Suppressor macrophage treated with lipopolysaccharide for 1 hour (primary cell): ENCODE measurements at places on chromosomes 6 and 20.

GRCh38 chr6:131955192-131955591 is 4.0 kb upstream of the CCN2 start:
- DNase-seq: no peak

DNA sequence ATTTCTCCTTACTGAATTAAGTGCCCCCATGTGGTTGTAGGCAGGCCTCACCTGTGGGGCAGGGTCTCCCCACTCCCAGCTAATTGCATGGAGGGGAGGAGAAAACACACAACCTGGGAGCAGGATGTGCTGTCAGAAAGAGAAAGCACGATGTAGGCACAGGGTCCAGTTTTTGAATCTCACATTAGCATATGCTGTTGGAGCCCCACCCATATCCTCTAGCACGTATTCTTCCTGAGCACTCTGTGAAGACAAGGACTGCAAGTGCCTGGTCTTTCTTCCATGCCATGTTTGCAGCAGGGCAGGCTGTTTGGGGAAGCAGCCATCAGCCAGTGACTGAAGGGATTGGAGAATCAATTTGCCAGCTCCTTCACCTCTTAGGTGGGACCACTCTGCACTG is 108.2 kb downstream of the CFAP61 start:
- DNase-seq: no peak

- no peak for DNase-seq
These were observed 231.2 kb upstream of the ZFP64 start for GRCh38 chr20:52422574-52423336.

GRCh38 chr20:16595376-16595775 is 22.1 kb upstream of the KIF16B start:
- DNase-seq: no peak

DNA sequence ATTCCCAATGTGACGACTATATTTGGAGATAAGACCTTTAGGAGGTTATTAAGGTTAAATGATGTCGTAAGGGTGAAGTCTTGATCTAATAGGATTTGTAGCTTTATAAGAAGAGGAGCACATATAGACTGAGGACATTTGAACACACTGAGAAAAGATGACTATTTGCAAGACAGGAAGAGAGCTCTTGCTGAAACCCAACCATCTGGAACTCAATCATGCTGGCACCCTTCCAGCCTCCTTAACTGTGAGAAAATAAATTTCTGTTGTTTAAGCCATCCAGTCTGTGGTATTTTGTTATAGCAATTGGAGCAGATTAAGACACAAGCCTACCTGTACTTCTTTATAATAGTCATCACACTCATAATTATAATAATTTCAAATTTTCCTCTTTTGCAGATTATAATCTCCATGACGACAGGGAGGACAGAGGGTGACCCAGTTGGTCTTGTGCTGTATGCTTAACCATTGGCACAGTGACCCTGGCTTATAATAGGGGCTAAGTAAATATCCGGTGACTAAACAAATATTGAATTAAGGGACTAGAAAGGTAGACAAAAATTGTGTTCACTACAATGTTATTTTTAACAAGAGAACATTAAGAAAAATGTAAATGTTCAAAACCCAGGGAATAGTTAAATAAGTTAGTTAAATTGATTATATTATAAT is 206.4 kb upstream of the HDDC2 start:
- no peak for DNase-seq

DNA sequence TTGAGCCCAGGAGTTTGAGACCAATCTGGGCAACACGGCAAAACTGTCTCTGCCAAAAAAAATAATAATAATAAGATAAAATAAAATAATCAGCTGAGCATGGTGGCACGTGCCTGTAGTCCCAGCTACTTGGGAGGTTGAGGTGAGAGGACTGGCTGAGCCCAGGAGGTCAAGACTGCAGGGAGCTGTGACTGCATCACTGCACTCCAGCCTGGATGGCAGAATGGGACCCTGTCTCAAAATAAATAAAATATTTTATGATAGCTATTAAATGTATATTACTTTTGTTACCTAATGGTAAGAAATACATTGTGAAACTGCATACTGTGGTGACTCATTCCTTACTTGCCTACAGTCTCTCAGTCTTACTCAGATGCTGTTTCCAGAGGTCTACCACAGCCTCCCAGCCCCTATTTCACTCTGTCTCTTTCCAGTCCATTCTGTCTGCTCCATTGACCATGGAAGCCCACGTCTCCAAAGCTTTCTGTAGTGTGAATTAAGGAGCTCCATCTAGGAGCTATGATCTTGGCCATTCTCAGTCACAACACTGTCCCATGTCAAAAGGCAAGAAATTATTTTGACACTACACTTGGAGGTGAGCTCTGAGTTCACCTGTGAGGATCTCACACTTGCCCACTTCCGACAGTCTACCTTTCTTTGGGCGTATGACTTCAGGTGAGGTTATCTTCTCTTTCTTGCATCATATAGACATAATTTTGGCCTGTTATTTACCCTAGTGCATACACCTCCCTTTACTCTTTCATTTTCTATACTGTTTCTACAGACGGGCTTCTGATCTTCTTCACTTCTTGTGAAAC is 22.4 kb upstream of the SNX9 start:
- peak; percentile 80 for DNase-seq

DNA sequence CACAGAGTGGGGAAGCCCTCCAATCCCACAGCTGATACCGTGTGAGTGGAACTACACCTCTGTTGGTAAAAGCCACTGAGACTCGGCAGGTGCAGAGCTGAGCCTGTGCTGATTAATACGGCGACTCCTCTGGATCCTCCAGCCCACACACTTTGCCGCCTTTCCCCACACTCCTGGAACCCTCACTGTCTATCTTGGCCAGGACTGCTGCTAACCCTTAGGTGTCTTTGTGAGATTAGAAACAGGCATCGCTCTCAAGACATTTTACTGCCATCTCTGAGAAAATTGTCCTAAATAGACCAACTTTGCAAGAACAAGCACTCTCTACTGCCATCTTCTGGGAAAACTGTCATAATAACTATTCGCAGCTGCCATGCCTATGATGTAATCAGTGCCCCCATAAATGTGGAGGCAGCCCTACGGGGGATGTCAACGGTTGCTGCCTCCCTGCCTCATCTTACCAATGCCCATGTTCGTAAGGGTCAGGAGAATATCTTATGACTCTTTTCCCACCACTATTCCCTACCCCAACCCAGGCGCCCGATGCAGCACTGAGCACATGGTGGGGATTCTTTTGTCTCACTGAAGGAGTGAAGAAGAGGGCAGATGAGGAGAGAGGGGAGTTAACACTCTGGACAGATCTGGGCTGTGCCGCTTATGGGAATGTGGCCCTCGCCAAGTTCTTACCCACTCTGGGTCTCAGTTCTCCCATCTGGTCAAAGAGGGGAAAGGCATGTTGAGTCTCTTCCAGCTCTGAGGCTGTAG is 26.1 kb upstream of the KCNB1 start:
- DNase-seq: peak; percentile 50

DNA sequence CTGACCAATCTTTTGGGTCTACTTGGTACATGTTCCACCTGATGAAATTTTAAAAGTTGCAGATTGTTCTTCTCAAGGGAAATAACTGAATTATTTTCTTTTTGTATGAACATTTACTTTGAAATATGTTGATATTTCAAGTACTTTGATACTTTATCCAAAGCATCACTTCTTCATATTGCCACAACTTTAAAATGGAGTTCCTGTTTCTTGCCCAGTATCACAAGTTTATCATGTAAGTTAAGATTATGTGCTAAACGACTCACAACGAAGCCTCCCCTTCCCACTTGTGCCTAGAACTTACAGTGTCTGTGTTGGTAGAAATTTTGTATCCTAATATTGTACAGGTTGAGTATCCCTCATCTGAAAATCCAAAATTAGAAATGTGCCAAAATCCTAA is 108.4 kb downstream of the ARID1B start:
- DNase-seq: no peak

- no peak for DNase-seq
These were observed 30.2 kb downstream of the KLHL31 start for GRCh38 chr6:53635322-53635721.

DNA sequence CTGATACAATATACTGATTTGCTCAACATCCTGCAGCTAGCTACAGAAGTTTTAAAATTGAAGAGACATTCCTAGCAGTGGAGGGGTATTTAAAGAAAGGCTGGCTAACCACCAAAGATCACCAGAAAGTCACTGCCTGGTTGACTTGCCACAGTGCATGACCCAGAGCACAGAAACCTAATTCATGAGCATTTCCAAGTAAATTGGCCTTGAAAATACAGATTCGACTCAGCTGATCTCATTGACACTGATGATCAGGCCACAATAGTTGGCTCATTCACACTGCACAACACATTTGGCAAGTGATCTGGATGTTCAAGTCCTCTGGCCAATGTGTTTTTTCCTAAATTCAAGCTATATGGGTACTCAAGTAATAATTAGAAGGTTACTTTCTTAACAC is 13.3 kb upstream of the TDRD6 start:
- DNase-seq: no peak

DNA sequence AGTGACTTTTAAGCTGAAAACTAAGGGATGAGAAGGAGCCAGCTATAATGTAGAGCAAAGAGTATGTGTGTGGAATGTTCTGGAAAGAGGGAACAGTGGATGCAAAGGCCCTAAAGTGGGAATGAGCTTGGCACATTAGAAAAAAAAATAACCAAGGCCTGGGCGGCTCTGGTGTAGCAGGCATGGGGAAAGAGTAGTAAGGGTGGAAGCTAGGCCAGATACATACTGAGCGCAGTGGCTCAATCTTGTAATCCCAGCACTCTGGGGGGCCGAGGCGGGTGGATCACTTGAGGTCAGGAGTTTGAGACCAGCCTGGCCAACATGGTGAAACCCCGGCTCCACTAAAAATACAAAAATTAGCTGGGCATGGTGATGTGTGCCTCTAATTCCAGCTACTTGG is 8.4 kb downstream of the GGT7 start:
- no peak for DNase-seq

GRCh38 chr20:21184819-21185218 is 58.9 kb downstream of the KIZ start:
- no peak for DNase-seq

GRCh38 chr20:10925767-10926166 is 252.0 kb upstream of the JAG1 start:
- DNase-seq: no peak

DNA sequence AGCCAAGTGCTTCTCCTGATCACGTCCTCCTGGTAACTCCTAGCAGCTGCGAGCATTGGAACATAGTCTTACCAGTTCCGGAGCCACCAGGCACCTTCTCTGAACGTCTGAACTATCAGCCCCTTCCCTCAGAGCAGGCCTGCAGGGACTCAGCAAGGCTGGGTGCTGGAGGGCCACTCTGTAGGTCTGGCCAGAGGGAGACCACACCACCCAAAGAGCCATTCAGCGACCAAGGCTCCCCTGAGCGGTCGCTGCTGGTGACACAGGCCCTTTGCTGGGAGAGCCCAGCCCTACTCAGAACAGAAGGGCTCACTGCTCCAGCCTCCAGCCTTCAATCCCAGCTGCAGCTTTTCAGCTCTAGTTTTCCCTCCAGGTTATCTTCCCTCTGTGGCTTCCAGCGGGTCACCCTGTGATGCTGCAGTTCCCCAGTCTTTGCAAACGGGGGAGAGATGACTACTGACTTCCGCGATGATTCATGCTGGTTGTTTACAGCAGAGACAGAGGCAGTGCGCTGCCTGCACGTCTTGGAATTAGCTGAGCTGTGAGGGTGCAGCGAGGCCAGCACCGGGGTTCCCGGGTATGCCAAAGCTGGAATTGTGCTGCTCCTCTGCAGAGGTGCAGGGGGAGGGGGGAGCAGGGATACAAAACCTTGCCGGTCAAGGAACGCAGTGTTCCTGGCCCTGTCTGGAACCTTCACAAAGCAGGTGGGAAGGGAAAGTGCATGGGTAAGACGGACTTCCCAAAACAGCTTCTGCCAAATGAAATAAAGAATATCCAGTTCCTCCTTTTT is 161.4 kb downstream of the LY86 start:
- DNase-seq: peak; percentile 93

DNA sequence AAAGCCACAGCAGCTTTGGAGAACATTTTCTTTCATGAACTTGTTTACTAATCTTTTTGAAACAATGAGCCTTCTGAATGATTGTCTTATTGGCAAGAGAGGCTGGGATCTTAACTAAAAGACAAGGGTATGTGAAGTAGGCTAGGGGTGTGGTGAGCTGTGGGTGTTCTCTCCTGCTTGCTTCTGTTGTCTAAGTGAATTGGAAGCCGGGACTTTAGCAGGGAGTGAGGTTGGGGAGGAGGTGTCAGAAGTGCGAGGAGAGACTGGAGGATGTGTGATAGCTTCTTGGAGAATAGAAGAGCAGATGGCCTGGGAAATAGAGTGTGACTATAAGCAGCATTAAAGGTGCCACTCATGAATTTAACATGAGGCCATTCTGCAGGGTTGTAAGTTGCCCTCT is 562.8 kb downstream of the UTRN start:
- no peak for DNase-seq

- peak; percentile 44 for DNase-seq
These were observed at the start of gene OXT for GRCh38 chr20:3071610-3072529. Gene OXT (plus strand): TSS chr20:3071620. CDS start chr20:3071656, 36 bp downstream.

GRCh38 chr6:152748843-152749242 is 1.8 kb upstream of the VIP start:
- peak; percentile 5 for DNase-seq
